ENCODE measurements at places on chromosomes 16 and 17.

GRCh38 chr16:72921106-72921505 is 126.8 kb downstream of the ZFHX3 start:
- DNase-seq, result peak; percentile 25

DNA sequence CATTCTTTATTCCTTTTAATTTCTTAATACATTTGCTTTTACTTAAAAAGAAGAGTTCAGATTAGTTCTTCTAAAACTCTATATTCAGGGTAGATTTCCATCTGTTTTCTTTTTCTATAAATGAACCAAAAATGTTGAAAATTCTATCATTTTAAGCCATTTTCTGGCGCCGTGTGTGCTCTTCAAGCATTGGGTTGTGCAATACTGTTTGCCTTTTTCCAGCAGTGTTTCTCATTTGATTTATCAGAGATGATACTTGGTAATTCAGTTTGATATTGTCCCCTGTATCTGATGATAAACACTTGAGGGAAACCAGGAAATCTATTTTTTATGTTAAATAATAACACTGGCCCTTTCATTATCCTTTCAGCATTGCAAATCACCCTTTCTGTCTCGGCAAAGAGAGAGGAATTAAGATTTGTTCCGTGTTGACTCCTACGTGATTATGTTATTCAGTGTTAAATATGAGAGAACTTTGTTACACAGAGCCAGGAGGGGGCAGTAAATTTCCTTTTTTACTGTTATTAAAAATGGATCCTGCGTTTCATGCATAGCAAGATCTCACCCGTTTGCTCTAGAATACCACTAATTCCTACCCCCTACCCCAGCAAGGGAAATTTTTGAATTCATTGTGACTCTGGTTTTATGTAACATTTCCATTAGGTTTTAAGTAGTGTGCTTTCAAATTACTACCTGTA is 606.9 kb upstream of the RBFOX1 start:
- no peak for DNase-seq

GRCh38 chr17:42849451-42850181 is 1.4 kb upstream of the AOC3 start:
- DNase-seq, result no peak

GRCh38 chr17:30823421-30823820 is 1.1 kb downstream of the CRLF3 start:
- no peak for DNase-seq

- DNase-seq, result no peak
Measured at GRCh38 chr16:84836234-84836647, 16.5 kb downstream of the CRISPLD2 start.

GRCh38 chr17:6867849-6868248 is 36.3 kb upstream of the TEKT1 start:
- no peak for DNase-seq

DNA sequence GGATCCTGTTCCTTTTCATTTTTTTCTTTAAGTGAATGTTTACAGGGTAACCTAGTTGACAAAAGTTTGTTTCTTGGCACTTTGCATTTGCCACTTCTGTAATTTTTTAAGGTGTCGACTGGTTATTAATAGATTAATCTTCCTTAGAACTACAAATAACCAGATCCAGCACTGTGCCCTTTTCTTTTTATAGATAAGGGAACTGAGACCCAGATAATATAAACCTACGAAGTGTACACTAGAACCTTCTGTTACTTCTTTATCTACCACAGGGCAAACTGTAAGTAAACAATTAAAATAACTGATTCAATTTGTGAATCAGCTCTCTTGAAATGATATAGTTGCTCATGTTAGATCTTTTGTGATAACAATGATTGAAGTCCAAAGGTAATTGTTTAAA is 55.4 kb downstream of the NLK start:
- DNase-seq, result no peak

DNA sequence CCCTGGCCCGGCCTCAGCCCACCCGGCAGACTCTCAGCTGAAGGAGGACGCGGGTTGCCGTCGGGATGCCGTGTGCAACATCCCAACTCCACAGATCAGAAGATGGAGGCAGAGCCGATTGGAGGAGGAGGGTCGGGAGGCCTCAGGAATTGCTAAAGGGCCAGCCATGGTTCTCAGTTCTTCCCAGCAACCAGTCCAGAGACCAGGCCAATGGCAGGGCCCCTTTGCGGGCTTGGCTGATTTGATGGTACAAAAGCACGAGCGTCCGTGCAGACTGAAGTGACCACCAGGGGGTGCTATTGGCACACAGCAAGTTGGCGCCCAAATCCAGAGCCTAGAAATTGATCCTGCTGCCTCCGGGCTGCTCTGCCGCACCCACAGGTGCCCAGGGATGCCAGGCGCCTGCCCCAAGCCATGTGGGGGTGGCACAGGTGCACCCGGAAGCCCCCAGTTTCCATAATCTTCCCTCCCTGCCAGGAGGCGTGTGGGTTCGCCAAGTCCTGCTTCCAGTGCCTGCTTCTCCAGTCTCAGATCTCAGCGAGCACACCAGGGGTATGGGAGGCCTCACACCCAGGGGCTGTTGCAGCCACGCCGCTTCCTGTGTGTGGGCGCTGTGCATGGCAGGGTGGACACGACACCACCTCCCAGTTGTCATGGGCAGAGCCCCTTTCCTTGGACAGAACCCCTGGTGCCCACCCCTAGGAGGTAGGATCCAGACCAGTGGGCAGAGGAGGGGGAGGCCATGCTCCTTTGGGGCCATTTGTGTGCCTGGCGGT is 7.1 kb upstream of the TEX19 start:
- peak; percentile 81 for DNase-seq

DNA sequence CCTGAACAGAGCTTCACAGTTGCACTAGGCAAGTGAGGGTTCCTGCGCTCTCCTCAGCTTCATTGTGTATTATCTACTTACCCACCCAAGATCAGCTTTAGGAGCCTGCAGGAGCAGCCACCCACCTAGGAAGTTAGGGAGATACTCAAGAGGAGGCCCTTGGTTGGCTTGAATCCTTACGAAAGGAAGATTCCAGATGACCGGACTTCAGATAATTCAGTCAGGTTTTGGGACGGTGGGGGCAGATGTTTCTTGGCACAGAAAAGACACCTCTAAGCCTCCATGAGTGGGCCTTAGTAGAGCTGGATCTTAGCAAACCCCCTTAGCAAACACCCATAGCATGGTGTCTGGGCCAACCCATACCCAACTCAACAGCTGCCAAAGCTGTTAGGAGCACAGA is 2.4 kb upstream of the CBFB start:
- DNase-seq, result no peak

DNA sequence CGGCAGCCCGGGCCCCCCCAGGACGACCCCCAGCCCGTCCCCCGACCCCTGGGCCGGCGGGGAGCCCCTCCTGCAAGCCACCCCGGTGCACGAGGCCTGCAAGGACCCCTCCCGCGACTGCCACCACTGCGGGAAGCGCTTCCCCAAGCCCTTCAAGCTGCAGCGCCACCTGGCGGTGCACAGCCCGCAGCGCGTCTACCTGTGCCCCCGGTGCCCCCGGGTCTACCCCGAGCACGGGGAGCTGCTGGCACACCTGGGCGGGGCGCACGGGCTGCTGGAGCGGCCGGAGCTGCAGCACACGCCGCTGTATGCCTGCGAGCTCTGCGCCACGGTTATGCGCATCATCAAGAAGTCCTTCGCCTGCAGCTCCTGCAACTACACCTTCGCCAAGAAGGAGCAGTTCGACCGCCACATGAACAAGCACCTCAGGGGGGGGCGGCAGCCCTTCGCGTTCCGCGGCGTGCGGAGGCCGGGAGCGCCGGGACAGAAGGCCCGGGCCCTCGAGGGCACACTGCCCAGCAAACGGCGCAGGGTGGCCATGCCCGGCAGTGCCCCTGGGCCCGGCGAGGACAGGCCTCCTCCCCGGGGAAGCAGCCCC is 15.6 kb upstream of the ZFPM1 start:
- peak; percentile 50 for DNase-seq

DNA sequence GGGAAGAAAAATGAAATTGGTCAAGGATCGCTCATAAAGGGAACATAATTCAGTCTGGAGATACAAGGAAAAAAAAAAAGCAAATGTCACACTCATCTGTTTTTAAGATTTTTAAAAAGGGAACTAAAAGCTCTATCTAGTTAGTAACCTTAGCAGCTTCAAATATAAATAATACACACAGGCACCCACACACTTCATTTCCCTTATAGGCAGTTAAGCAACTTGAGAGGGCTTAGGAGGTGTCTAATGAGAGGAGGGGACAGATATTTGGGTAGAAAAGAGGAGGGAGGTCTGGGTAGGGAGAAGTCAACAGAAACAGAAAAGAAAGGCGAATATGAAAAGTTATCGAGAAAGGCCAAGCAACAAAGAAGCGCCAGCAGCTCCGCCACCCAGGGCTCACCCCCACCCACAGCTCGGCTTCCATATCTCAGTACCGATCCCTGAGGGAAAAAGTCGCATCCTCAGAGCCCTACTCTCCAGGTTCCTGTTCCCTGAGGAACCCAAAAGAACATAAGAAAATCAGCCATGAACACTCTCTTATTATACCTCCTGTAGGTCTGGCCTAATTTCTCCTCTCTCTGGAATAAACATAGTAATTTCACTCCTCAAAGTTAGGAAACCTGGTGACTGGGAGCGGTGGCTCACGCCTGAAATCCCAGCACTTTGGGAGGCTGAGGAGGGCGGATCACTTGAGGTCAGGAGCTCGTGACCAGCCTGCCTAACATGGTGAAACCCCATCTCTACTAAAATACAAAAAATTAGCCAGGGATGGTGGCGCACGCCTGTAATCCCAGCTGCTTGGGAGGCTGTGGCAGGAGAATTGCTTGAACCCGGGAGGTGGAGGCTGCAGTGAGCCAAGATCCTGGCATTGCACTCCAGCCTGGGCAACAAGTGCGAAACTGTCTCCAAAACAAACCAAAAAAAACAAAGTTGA is 69.6 kb upstream of the RCVRN start:
- DNase-seq, result no peak

- no peak for DNase-seq
Measured at GRCh38 chr17:6231886-6232731, 161.9 kb downstream of the WSCD1 start.

DNA sequence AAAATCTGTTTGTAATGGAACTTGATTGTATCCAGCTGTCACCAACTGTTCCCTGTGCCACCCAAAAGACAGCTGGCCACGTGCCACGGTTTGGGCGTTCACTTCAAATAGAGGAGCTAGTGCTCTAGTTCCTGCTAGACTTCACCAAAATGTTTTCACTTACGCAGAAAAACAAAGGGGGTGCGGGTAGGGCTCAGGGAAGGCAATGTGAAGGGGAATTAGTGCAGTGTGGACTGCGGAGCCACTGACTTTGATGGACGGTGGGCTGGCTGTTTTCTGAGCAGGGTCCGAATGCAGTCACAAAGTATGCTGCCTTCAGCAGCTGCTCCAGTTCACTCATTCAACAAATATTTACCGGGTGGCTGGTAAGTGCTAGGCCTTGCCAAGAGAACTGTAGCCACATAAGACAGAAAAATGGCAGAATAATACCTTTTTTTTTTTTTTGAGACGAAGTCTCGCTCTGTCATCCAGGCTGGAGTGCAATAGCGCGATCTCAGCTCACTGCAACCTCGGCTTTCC is 7.6 kb upstream of the CYTH1 start:
- peak; percentile 64 for DNase-seq

DNA sequence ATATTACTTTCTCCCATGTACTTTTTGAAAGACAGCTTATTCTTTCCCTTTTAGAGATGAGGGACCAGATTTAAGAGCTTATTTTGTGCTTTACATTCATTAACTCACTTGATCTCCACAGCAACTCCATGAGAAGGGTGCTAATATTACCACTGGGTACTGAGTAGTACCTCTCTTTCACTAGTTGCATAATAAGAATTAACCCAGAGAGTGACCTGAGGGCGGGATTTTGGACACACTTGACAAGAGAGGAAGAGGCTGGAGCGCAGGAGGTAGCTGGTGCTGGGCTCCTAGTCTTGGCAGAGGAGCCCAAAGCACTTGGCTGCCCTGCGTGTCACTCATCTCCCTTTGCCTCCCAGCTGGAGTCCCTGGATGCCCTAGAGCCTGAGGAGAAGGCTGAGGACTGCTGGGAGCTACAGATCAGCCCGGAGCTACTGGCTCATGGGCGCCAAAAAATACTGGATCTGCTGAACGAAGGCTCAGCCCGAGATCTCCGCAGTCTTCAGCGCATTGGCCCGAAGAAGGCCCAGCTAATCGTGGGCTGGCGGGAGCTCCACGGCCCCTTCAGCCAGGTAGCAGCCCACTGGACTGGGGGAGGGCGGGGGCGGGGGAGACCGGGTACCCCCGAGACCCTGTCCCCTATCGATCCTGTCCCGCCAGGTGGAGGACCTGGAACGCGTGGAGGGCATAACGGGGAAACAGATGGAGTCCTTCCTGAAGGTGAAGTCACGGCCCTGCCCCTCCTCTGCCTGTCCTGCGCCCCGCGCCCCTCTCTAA is 1.7 kb upstream of the MAZ start:
- DNase-seq, result no peak

DNA sequence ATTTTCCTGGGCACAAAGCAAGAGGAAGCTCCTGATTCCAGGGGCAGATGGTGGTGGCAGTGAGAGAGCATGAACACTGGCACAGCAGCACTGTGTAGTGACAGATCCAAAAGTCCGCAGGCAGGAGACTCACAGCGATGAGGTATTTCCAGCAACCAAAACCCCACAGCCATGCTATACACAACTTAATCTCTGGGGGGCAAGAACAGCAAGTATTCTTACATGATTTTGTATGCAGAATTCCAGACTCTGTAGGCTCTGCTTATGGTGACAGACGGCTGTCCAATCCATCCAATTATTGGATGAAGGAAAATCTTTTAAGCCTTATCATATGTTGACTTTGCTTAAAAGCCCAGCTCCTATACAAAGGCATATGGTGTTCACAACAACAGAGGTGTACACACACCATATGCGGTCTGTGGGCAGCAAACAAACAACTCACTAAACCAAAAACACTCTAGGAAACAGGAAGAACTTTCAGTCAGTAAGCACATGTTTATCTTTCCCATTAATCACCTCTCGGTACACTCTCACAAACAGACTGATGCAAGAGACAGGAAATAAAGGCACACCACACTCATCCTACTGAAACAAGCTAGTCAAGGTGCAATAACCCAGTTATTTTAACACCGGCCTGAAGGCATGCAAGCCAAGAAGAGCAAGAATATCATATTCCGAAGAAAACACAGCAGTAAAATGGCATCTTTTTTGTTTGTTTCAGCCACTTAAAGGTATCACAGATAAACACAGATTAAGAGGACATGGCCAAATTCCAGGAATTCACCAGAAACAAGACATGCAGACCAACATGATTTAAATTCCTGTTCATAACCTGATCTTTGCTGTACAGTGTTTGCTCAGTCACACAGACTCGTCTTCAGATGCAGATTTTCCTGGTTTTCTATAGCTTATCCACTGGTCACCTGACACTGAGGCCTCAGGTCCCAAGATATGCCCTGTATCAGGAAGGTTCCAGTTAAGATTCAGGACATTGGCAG is 47.8 kb downstream of the ERN1 start:
- peak; percentile 71 for DNase-seq

- DNase-seq, result no peak
Measured at GRCh38 chr16:70473446-70474319, 19.3 kb downstream of the FCSK start.

Measured in CD4-positive, alpha-beta T cell treated with Interleukin-15 for 4 hours (primary cell).